Activated CD4-positive, alpha-beta T cell treated with anti-CD3 and anti-CD28 coated beads for 48 hours (primary cell): ENCODE measurements at places on chromosomes 6 and 20.
A peak's percentile ranks its signal among the peaks of the same experiment; 100 is the strongest.

DNA sequence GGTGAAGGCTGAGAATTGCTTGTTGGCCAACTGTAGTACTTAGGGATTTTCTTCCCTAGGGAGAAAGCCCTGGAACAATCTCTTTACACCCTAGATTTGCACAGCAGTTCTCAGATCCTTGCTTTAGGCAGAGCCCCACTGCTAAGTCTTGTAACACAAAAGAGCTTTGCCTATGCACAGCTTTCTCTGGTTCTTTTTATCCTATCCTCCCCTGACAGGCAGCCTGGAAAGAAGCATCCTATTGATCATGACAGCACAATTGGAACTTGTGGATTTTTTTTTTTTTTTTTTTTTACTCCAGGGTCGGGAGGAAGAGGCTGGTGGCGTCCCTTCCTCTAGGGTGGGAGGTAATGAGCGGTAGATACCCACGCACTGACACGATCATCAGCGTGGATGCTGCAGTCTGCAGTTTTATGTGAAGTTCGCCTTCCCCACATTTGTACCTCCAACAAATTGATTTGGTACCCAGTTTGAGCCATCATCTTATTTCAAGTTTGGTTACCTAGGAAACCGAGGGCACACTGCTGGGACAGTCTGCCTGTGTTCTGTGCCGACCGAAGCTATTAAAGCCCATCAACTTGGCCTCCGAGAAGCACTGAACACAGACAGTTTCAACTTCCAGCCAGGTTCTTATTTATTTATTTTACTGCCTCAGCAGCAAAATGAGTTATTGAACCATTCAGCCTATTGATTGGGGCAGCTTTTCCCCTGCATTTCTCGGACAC, 110.1 kb downstream of the NRN1 start:
- DNase-seq: no peak

DNA sequence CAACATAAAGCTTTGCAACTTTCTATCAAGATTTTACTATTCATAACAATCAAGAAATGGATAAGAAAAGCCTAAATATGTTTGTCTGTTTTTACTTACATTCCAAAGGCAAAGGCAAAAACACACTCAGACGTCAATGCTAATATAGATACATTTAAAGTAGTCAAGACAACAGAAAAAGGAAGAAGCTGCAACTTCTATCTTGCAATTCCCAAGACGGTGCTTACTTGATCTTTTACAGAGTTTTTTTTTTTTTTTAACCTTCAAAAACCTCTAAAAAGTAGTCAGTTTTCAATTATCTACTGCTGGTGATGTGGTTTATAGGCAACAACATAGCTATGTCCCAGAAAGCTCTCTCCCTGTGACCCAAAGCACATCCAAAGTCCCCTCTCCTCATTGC, 58.1 kb downstream of the EPB41L2 start:
- no peak for DNase-seq

DNA sequence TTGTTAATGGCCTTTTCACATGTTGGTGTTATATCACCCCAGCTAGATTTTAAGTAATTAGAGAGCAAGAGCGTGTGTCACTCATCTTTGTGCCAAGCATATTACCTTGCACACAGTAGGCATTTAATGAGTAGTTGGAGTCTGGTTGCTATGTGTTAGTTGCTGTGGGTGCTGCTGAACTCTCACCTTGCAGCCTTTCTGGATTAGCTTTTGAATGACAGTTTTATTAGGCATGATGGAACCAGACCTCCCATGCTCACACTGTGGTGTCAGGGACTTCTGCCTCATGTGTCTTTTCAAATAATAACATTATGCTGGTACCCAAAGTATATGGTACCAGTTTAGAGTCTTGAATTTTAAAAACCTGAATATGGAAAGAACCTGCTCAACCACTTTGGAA, 55.9 kb downstream of the TRAF3IP2 start:
- DNase-seq: no peak

GRCh38 chr6:15524861-15525401, 137.9 kb downstream of the DTNBP1 start:
- DNase-seq: no peak

- DNase-seq: no peak
Measured at GRCh38 chr6:160349814-160350350, 1.7 kb downstream of the SLC22A3 start.

DNA sequence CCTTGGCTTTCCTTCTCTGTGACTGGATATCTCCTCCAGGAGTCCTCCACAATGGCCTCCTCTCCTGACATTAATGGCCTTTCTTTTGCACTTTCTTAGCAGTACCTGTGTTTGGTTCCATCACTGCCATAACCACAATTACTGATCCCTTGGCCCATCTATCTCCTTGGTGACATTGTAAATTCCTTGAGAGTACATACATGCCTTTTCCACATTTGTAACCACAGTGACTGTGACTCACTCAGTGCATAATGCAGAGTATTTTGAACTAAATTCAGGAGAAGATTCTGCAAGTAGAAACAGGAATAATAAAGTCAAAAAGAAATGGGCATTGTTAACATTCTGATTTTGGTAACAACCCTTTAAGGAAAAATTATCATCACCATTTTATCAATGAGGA, 197.2 kb upstream of the SOX4 start:
- DNase-seq: no peak

GRCh38 chr6:100268326-100268725, 196.4 kb downstream of the SIM1 start:
- no peak for DNase-seq

DNA sequence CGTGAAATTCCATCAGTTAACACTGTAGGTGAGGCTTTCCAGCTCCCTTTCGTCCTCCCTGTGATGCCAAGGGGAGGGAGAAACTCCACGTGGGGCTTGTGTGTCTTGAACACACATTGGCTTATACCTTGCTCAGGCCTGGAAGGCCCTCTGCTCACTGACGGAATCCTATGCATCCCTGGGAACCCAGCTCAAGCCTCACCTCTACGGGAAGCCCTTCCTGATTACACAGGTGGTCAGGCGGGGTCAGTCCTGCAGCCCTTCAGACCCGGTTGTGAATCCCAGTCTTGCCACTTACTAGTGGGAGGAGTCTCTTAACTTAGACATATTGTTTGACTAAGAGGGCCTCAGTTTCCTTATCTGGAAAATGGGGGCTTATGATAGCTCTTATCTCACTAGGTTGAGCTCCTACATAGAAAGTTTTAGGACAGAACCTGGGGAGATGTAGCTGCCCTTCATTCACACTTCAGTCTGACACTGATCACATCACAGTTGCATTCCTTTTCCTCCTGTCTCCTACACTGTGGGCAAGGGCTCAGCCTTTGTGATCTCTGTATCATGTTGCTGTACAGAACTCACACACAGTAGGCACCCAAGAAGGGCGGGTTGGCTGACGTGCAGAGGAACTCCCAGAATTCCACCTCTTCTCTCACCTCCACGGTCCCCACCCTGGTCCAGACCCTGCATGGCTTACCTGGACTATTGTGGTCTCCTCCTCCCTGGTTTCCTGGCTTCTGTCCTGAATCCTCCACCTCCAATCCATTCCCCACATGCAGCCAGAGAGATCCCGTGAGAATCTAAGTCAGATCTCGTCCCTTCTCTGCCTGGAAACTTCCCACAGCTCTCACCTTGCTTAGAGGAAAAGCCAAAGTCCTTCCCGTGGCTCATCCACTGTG, 129.6 kb downstream of the CEBPB start:
- no peak for DNase-seq

- DNase-seq: peak; percentile 8
Measured at GRCh38 chr6:10382322-10382721, 32.6 kb downstream of the TFAP2A start.

GRCh38 chr6:36025932-36026327, 1.5 kb upstream of the SLC26A8 start:
- DNase-seq: no peak

GRCh38 chr6:61809004-61809595, 476.9 kb downstream of the KHDRBS2 start:
- no peak for DNase-seq

DNA sequence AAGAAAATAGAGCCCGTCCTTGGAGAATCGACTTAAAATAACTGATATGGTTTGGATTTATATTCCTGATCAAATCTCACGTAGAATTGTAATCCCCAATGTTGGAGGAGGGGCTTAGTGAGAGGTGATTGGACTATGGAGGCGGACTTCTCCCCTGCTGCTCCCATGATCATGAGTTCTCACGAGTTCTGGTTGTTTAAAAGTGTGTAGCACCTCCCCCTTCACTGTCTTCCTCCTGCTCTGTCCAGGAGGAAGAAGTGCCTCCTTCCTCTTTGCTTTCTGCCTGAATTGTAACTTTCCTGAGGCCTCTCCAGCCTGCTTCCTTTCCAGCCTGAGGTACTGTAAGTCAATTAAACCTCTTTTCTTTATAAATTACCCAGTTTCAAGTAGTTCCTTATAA, 529.2 kb downstream of the HAO1 start:
- DNase-seq: no peak

GRCh38 chr6:21107796-21108195, 485.8 kb upstream of the SOX4 start:
- DNase-seq: no peak

GRCh38 chr6:48099713-48100587, 11.0 kb downstream of the PTCHD4 start:
- DNase-seq: no peak

GRCh38 chr6:97262676-97263075, 20.3 kb downstream of the MMS22L start:
- DNase-seq: no peak

DNA sequence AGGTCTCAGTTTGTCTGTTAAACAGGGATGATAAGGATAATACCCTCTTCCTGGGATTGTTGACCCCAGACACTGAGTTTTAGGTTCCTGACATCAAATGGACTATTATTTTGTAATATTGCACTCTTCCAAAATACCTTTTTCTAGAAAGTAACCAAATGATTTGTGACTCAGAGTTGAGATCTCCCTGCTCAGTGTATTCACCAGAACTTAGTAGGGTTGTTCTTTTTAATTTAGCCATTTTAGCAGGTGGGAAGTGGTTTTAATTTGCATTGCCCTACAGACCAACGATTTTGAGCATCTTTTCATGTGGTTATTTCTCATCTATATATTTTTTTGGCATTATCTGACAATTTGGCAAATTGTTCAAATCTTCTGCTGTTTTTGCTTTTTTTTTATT, 75.1 kb downstream of the TMEM242 start:
- no peak for DNase-seq

GRCh38 chr6:170284866-170285469, 5.9 kb downstream of the DLL1 start:
- no peak for DNase-seq

GRCh38 chr6:165881806-165882205, 218.8 kb upstream of the PDE10A start:
- no peak for DNase-seq

- DNase-seq: no peak
Measured at GRCh38 chr6:1461207-1461606, 71.8 kb downstream of the FOXF2 start.

- DNase-seq: peak; percentile 11
Measured at GRCh38 chr6:31945507-31946369, at the start of gene CFB. TSS of gene CFB (plus strand) at chr6:31946095. CDS start at chr6:31946222, 127 bp downstream.

DNA sequence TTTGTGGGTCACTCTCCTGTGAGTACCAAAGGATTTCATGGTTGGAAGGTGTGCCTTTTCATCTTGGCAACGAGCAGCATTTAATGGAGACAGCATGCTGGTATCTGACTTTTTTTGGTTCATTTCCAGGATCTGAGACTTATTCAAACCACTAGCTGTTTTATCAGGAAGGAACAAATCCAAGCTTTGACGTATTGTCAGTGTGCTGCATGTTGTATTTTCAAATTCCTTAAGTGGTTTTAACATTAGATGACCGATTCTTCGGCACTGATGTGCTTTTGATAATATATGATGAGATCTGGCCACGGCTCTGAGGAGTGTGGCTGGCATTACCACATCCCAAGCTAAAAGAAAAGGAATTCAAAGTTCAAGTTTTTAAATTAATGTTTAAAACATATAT, 6.4 kb downstream of the RMND1 start:
- DNase-seq: no peak

DNA sequence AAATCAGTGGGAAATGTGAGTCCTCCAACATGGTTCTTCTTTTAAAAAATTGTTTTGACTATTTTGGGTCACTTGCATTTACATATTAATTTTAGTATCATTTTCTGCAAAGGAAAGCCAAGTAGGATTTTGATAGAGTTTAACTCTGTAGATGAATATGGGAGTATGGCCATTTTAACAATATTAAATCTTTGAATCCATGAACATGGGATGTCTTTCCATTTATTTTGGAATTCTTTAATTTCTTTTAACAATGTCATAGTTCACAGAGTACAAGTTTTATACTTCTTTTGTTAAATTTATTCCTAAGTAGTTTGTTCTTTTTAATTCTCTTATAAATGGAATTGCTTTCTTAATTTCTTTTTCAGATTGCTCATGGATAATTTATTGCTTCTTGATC, 56.5 kb upstream of the ARMC2 start:
- DNase-seq: no peak

GRCh38 chr6:170113141-170113540, 177.7 kb downstream of the DLL1 start:
- DNase-seq: no peak

- no peak for DNase-seq
Measured at GRCh38 chr6:82416346-82416745, 52.7 kb downstream of the TPBG start.

GRCh38 chr6:11769244-11769643, 9.4 kb downstream of the ADTRP start:
- DNase-seq: no peak

DNA sequence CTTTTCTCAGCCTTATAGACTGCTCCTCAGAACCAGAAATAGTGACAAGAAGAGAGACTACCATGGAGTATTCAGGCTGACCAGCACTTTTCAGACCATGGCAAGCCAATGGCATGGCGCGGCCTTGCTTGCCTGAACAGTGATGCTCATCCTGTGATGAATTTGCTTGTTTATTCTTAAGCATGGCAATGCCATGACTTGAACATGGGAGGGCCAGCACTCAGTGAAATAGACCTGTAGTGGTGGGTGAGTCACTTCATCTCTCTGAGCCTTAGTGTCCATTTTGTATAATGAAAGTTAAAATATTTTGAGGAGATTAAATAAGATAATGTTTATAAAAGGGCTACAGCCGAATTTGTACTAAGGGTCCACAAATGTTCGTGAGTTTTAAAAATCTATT, 79.1 kb downstream of the LRRC1 start:
- DNase-seq: no peak

- DNase-seq: no peak
Measured at GRCh38 chr6:20882014-20882413, 347.8 kb downstream of the CDKAL1 start.

DNA sequence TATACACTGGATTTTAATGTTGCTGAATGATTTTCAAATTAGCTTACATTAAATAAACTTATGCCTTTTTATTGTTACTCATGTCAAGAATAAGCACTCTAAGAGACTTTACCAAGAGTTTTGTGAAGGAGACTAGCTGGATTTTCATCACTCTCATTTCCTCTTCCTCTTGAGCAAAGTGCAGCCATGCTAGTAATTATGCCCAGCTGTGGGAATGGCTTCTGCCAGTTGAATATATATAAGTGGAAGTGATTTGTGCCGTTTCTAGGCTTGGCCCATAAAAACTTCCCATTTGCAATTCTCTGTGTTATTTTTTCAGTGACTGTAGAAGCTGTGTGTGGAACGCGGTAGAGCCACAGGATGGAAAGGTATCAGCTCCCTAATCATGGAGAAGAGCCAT, 255.8 kb downstream of the HDGFL1 start:
- no peak for DNase-seq

GRCh38 chr6:14542670-14543366, 425.2 kb downstream of the CD83 start:
- peak; percentile 86 for DNase-seq

- DNase-seq: no peak
Measured at GRCh38 chr20:37668166-37668565, 25.7 kb upstream of the CTNNBL1 start.
